ENCODE measurements at places on chromosomes 6 and 20.
A peak's percentile ranks its signal among the peaks of the same experiment; 100 is the strongest.

- DNase-seq = no peak
These were observed 35.0 kb downstream of the CDC5L start for GRCh38 chr6:44422531-44422930.

GRCh38 chr20:13744352-13744751 is 40.4 kb downstream of the ESF1 start:
- DNase-seq = no peak

DNA sequence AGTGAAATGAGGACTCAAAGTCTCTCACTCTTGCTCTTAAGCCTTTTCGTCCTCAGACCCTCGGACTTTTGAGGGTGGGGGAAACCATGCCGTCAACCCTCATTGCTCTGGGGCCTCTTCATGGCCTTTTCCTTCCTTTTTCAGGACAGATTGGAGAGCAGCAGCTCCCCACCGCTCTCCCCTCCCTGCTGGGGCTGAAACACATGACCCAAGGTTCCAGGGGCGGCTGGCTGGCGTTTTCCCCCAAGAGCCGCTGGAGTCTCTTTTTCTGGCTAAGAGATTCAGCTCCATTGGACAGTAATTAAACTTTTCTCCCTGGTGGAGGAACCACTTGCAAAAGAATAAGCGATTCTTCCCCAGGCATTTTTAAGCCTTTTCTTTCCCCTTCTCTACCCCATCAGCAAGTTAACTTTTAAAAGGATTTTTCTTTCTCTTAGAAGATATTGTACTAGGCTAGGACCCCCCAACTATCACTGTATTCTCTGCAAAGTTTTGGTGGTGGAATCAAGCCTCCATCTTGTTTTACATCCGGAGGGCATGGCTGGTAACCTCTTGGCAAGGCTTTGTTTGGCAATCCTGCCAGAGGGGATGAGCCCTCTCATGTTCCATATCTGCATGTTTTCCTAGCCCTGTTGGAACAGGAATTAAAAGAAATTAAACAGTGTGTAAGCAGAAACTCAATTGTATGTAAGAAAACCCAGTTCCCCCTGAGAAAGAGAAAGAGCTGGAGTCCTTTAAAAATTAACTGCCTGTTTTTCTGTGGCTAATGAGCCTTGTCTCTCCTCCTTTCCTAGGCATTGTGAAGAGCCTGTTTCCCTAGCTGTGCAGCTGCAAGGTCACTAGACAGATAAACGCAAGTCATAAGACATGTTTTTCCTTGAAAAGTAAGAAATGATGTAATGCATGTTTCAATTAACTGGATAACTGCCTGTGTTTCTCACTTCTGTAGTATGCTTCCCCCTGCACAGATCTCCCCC is 100.8 kb upstream of the GPR6 start:
- DNase-seq = no peak

DNA sequence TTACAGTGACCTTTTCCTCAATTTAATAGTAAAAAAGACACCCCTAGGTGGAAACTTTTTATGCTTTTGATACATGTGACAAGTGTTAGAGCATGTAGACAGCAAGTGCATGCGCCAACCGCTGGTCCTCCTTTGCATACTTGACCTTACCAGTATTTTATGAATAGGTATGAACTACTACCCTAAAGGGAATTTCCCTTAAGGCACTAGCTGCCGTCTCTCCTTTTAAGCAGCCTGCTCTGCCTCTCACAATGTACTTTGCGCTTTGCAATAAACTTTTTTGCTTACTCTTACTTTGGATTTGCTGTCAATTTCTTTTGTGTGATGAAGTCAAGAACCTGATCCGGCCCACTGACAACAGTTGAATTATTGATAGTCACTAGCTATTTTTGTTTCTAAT is 50.6 kb upstream of the ZNF133 start:
- DNase-seq = no peak

GRCh38 chr6:142207265-142207877 is 60.3 kb downstream of the VTA1 start:
- peak; percentile 53 for DNase-seq

DNA sequence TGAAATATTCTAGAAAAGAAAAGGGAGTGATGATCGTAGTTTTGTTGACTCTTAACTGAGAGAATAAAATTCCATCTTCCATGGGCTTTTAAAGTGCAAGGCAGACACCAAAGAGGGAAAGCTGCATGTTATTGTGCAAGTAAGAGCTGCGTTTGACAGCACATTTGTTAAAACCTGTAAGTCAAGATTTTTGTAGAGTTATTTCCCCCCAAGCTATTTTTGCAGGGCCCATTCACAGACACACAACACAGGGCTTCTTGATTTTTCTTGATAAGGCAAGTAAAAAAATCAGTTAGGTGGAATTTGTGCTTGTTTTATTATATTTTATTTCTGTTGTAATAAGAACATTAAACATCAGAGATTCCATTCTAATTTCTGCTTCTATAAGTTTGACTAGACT is 13.8 kb downstream of the CFAP206 start:
- no peak for DNase-seq

DNA sequence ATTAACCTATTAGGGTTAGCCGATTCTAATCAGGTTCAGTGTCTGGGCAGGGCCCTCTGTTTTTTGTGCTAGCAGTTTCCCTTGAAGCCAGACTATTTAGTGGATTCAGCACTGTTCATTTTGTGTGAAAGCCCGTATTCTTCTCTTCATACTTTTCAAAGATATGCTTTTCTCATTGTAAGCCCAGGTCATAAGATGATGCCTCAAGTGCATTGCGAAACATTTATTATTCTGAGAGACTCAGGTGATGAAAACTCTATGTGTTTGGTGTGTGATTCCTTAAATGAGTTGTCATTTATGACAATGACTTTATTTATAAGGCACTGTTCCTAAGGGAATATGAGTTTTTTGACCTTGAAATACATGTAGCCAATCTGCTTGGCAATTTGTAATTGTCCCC is 851.0 kb upstream of the FLRT3 start:
- DNase-seq = no peak

DNA sequence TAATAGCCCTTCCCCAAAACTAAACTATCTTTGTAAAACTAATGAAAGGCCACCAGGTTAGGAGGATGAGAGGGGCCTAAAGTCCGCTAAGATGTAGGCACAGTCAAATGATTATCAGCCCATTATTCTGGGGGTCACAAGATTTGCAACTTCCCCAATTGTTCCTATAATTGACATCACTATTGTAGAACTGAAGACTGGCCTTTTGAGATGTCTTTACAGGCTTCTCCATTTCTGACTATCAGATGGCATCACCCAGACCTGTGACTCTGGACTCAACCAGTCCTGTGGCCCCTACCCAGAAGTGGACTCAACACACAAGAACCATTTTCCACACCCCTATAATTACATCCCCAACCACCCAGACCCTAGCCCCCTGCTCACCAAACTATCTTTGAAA is 61.5 kb upstream of the MAP7 start:
- no peak for DNase-seq

- peak; percentile 87 for DNase-seq
These were observed 20.2 kb downstream of the LEMD2 start for GRCh38 chr6:33768644-33769120.

DNA sequence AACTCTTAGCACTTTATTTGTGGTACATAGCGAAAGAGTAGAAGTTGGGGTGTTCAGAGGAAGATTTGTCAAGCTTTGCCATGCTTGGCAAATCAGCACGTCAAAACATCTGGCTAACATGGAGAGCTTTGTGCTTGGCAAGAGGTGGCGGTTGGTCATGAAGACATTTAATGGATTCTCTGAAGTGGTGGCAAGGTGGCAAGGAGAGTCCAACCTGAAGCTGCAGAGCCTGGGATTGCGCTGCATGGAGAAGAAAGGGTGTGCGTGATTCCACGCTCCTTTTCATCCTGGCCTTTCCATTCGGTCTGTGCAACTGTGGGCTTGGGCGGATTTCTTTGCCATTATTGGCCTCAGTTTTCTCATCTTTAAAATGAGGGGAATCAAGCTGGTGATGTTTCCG is 3.1 kb downstream of the PYGB start:
- no peak for DNase-seq
